ENCODE measurements at places on chromosomes 7 and 10.

- no peak for DNase-seq
Observed at GRCh38 chr7:43307522-43307921, 195.1 kb downstream of the HECW1 start.

- DNase-seq: no peak
Observed at GRCh38 chr10:69745698-69746097, 56.0 kb upstream of the COL13A1 start.

- DNase-seq: no peak
Observed at GRCh38 chr10:14250496-14251076, 80.1 kb downstream of the FRMD4A start.

DNA sequence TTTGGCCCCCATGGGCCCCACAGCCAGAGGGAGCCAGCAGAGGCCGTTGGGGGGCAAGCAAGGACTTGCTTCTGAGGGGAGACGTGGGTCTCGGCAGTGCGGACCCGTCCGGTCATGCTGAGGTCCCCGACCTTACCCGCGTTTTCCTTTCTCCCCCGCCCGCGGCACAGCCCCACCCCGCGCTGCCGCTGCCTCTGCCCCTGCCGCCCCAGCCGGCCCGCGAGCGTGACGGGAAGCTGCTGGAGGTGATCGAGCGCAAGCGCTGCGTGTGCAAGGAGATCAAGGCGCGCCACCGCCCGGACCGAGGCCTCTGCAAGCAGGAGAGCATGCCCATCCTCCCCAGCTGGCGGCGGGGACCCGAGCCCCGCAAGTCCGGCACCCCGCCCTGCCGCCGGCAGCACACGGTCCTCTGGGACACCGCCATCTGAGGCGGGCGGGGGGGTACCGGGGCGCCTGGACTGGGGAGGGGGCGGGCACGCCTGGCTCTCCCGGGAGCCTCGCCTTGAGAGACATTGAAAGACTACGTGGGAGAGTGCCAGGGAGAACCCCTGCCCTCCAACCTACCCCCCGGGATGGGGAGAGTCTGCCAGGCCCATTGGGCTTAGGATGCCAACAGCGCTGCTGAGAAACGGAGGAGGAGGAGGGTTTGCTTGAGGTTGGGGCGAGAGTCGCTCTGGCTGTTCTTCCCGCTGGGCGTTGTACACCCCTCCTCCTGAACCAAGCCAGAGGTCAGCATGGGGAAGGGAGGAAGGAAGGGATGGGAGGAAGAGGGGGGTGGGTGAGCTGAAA, 9.9 kb downstream of the NYAP1 start:
- DNase-seq: peak; percentile 77

DNA sequence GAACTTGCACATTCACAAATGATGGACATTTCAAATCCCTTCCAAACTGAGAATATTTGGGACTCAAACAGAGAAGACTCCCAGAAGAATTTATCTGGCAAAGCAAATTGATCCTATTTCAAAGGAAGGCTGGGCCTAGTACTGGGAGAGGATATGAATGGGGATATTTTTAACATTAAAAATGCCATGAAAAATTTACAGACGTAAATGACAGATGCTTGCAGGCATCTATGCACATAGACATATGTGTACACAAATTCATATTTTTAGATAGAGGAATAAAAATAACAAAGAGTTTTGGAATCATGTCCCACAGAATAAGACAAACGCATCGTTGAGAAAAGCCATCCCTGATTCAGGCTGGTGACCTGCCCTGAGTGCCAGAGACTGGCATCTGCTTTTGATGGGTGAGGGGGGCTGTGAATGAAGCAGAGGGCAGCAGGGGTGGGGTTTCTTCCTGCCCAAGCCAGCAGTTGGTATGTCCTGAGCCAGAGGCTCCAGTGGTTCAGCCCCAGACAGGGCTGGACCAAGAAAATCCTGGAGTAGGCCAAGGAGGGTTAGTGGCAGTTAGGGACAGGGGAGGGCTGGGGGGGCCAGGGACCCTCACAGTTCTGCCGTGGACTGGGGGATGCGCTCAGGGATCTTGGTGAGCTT, 138.5 kb downstream of the SLIT1 start:
- no peak for DNase-seq

GRCh38 chr7:117385363-117386109, 41.8 kb downstream of the ASZ1 start:
- peak; percentile 15 for DNase-seq

DNA sequence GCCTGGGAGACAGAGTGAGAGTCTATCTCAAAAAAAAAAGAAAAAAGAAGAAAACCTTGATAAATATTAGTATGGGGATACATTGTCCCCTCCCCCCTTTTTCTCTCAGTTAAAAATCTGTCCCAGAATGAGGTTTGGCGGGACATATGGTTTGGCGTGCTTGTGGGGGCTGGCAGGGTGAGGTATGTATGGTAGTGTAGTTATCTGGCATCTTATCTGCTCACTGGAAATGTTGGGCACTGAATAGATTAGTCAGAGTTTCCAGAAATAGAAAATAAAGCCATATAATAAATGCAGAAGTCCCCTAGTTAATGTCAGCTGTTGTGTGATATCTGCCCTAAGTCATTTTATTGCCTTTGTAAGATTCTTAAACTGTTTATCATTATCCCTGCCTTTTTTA, 397.5 kb upstream of the GALNT17 start:
- no peak for DNase-seq

DNA sequence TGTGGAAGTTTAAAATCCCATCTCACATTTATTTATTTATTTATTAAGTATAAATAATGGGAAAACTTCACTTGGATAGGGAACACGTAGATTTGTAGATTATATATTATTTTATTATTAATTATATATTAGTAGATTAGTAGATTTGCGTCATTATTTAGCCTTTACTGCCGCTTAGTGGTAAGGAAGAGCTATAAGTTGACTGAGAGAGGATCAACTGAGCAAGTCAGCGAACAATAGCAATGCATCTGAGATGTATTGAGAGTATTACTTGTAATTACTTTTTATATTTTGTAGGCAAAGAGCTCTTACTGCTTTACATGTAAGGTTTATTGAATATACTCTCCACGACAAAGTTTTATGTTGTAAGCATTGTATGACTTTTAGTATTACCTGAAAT, 244.5 kb upstream of the ANKRD30A start:
- no peak for DNase-seq

DNA sequence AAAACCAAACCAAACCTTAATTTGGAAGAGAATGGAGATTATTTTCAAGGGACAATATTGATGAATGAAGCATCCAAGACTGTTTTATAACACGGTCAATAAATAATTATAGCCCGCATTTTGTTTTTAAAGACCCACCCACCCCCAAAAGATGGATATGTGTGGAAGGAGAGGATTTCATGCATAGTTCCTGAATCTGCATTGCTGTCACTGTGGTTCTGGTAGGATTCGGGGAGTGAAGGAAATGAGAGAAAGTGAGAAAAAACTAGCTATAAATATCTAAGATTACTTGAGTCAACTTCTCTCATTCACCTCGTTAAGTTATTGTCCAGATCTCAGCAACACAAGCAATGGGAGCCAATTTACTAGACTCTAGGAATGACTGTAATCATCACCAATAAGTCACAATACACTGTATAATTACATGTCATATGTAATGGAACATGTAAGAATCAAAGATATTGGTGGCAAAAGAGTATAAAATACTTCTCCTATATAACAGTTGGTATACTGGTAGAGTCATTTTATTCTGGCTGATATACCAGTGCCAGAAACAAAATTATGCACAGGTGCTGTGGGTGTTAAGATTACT, 30.2 kb downstream of the NAMPT start:
- no peak for DNase-seq

GRCh38 chr7:34761206-34761605, 103.2 kb downstream of the NPSR1 start:
- no peak for DNase-seq
